ENCODE measurements at places on chromosomes 5 and 9.

- no peak for DNase-seq
Measured at GRCh38 chr5:6378766-6379103, 388 bp upstream of the MED10 start.

DNA sequence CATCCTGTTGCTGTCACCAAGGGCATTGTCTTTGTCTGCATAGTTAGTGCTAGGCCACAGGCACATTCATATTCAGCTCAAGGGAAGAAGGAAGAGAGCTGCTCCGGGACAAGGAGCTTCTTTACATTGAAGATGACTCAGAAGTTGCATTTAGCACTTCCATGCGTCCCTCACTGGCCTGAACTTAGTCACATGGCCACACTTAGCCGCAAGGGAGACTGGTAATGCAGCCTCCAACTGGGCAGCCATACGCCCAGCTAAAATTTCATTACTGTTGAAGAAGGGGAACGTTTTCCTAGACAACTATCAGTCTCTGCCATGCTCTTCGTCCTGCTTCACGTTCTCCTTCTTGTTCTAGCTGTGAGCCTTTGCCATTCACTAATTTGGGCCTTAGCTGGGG is 20.0 kb downstream of the ACTL7B start:
- DNase-seq = no peak

DNA sequence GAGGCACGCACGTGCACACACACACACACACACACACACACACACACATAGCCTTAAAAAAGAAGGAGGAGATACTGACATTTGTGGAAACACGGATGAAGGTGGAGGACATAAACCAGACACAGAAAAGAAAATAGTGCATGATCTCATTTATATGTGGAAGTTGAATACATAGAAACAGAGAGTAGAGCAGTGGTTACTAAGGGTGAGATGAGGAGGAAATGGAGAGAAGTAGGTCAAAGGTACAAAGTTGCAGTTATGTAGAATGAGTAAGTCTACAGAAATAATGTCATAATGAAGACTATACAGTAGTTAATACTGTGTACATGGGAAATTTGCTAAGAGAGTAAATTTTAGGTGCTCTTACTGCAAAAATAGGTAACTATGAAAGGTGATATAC is 412.2 kb upstream of the CDH9 start:
- DNase-seq = no peak

DNA sequence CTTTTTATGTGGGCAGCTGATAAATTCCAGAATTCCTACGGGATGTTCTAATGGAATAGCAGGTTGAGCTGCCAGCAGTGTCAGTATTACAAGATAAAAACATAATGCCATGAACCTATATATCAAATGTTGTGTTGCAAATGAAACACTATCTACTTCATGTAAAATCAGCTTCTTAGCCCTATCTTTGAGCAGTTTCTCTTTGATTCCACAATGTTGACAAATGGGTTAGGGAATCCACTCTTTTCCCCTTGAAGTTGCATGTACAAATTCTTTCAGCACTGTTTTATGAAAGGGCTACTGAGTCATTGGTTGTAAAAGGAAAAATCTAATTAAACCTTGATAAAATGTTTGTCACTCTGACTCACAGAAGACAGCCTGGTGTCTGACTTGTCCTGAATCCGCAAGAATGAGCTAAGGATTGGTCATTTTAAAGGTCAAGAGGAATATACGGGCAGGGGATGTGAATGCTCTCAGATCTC is 950.6 kb upstream of the NUDT12 start:
- DNase-seq = no peak

DNA sequence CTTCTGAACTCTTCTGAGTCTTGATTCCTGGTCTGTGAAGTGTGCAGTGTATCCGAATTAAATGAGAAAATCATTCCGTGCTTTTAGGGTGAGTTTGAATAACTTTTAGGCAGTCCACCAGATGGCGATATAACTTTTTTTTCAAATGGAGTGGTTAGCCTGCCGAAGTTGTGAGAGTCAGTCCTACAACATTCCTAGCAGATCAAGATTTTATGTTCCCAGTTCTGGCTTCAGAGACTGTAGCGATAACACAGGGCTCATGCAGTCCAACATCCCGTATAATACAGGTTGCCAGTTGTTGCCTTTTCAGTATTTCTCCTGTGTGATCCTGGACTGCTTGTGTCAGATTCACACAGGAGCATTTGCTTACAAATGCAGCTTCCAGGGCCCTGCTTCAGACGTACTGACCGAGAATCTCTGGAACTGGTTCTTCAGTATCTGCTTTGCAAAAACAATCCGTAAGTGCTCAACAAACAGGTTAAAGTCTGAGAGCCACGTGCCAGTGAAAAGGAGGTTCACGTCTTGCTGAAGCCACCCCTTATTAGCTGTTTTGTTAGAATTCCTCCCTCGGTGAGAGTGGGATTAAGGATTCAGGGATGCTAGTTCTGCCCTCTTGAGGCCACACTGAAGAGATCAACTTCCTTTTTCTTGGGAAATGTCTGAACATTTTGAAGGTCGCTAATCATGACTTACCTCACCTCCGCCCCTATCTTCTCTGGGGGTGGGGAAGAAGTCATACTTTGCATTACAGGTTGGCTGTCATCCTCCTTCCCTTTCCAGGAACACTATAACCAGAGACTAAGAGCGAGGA is 22.8 kb downstream of the SMIM3 start:
- DNase-seq = no peak

- DNase-seq = no peak
Measured at GRCh38 chr9:84874596-84874995, 205.1 kb downstream of the NTRK2 start.

DNA sequence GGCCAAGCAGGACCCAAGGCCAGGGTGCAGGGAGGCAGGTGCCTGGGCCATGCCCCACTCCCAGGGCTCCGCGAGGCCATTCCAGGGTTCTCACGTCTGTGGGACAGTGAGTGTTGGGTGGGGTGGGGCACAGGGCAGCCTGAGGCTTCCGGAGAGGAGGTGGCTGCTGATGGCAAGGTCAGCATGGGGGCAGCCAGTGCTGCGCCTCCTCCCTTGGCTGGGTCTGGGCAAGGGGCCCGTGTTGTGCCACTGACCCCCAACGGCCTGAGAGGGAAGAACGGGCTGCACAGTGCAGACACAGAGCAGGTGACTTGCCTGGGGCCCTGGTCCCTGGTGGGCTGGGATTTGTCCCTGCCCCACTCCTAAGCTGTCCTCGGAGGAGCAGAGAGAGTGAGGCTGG is 82.1 kb downstream of the RXRA start:
- DNase-seq = no peak

- peak; percentile 76 for DNase-seq
Measured at GRCh38 chr9:129131300-129132145, 20.3 kb downstream of the PTPA start.

DNA sequence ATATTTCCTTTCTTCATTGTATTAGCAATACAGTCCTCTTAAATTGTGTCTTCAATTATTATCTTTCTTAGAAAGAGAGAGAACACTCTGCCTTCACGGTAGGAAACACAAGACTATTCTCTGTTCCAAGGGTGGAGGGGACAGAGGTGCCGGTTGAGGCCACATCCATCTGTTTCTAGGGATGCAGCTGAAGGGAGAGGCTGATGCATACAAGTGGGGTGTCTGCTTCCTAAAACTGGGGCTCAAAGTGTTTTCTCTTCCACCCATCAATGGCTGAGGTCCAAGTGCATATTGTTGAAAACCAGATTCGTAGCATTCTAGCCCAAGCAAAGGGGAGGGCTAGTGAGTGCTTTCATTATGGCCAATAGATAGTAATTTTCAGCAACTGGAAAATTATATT is 9.5 kb downstream of the IRX2 start:
- no peak for DNase-seq

DNA sequence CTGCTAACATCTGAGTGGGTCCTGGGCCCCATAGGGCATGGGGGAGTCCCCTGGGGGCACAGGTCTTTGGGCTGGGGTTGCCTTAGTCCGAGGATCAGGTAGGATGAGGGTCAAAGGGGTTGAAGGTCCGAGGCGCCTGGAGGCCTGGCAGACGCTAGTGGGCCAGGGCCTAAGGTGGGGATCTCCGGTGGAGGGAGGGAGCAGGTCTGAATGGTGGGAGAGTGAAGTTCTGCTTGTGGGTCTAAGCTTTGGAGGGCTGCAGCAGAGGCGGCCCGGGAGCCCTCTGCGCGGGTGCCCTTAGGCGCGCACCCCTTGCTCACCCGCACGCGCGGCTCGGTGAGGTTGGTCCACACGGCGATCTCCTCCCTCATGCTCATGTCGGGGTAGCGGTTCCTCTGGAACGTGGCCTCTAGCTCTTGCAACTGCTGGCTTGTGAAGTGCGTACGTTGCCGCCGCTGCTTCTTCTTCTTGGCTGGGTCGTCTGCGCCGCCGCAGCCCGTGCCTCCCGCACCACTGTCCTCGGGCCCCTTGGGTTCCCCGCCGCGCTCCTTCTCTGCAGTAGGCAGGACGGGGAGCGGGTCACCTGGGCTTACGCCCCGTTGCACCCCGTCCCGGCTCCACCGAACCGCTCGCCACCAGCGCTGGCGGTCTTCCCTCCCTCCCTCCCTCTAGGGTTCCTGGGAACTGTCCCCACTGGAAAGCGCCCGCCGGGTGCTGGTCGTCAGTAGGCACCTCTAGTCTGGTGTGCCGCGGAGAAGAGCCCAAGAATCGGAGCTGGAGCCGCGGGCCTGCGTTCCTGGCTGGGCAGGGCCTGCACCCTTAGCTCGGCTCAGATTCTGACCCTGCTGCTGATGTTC is 2.8 kb downstream of the PITX1 start:
- no peak for DNase-seq

- no peak for DNase-seq
Measured at GRCh38 chr9:125659954-125660353, 47.1 kb downstream of the MAPKAP1 start.

DNA sequence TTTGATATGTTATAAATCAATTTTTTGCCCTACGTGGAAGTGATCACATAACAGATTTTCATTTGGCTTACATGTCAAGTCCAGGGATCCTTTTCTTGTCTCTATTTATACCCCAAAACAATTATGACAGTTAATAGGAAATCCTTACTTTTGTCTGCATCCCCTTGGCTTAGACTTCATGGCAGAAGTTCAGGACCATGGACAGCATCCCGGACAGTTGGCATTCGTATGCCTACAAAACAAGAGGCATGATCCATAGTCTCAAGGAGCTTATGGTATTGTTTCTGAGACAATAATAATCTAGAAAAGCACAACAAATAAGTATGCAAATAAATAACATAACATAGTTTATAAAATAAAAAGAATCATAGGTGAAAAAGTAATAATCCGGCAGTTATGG is 214.3 kb upstream of the GRIA1 start:
- DNase-seq = no peak

GRCh38 chr5:43616535-43616934 is 13.6 kb downstream of the NNT start:
- no peak for DNase-seq

- no peak for DNase-seq
Measured at GRCh38 chr5:4877579-4877978, 262.6 kb upstream of the ADAMTS16 start.

- no peak for DNase-seq
Measured at GRCh38 chr9:129676975-129677374, 11.5 kb downstream of the PRRX2 start.

- no peak for DNase-seq
Measured at GRCh38 chr5:164518067-164518740, 1012.8 kb downstream of the MAT2B start.

GRCh38 chr5:97162045-97162444 is 19.6 kb upstream of the LIX1 start:
- DNase-seq = no peak
